Activated naive CD4-positive, alpha-beta T cell treated with Interleukin-2 at 50 U/mL for 16 hours (primary cell): ENCODE measurements at places on chromosomes 6 and 20.

DNA sequence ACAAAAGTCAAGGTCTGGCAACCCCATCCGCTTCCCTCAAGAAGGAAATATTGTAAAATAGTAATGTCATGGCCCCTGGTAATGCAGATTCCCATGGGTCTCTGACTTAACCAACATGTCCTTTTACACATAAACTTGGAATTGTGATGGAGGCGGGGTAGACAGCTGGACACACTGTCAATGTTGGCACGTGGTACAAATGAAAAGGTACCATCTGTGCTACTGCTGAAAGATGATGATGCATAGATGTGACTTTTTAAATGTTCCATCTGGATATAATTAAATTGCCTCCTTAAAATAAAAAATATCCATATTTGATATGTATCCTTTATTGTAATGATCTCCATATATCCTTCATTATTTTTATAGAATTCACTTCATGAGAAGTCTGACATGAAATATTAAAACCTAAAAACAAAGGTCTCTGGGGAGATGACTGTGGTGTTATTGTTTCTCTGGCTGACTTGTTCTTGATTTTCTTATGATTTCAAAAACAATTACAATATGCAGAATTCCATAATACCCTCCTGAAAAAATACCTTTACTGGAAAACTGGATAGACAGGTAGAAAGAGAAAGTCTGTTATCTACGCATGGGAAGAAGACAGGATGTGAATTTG, 104.5 kb downstream of the MKKS start:
- no peak for DNase-seq

- DNase-seq = peak; percentile 40
These were observed 8.1 kb upstream of the ZBP1 start for GRCh38 chr20:57628047-57628961.

GRCh38 chr20:43388268-43389002, 69.3 kb upstream of the SRSF6 start:
- no peak for DNase-seq

DNA sequence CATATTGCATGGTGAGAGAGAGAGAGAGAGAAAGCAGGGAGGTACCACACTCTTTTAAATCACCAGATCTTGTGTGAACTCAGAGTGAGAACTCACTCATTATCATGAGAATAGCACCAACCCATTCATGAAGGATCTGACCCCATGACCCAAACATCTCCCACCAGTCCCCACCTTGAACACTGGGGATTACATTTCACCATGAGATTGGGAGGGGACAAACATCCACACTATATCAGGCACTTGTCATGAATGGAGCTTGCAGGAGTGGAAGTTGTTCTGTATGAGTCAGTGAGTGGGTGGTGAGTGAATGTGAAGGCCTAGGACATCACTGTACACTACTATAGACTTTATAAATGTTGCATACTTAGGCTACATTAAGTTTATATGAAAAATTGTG, 47.7 kb upstream of the RNF182 start:
- no peak for DNase-seq

DNA sequence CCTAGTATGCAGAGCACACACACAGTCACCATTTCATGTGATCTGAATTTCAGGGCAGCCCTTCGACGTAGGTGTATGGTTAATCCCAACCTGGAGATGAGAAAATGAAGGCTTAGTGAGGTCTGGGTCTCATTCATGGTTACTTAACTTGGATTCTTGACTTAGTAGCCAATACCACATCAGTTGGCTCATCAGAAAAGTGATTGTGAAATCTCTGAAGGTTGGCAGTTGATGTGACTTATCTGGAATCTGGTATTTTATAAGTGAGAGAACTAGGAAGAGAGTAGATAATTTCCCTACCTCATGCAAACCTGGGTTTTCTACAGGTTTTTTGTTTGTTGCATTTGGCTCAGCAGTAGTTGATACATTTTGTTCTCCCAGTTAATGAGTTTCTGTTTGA, 123.7 kb downstream of the CCDC170 start:
- DNase-seq = no peak

- no peak for DNase-seq
These were observed 9.2 kb downstream of the PACRG start for GRCh38 chr6:162736961-162737360.

DNA sequence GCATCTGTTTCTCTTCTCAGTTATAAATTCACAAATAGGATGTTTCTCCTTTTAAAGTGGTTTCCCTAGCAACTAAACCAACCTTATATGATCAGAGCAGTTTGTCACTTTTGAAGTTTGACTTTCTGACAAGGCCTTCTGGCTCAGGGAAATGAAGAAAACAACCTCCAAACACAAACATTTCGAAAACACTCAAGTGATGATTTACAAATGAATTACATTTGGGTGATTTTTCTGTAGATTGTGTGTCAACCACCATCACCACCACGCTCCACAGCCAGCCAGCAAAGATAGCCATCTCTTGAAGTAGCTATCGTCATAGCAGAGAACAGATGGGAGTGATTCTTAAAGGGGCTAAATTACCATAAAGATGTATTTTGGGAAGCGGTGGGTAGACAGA, 16.5 kb upstream of the MLIP start:
- no peak for DNase-seq

DNA sequence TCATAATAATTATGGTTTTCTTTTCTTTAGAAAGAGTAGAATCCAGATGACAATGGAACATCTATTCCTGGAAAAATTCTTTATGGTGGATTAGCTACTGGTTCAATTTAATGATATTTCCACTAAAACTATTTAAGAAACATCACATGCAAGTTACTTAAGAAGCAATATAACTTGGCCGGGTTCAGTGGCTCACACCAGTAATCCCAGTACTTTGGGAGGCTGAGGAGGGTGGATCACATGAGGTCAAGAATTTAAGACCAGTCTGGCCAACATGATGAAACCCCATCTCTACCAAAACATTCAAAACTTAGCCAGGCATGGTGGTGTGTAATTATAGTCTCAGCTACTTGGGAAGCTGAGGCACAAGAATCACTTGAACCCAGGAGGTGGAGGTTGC, 65.9 kb upstream of the SMLR1 start:
- no peak for DNase-seq

- DNase-seq = no peak
These were observed 1.1 kb upstream of the RNF182 start for GRCh38 chr6:13923527-13924145.

DNA sequence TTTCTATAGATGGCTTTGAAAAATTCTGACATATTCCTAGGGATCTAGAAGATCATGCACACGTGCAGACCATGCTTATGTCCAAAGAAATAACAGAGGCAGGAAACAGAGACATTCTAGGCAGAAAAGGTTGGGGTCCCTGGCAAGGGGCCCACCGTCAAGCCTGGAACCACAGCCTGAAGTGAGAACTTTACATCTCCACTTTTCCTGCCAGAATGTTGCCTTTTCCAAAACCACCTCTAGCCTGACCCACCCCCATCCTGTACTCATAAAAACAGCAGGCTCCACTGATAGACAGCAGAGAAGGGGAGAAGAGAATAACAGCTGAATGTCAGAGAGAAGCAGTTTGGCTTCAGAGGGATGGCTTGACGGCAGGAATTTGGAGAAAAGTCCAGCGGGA, 257.3 kb upstream of the NT5E start:
- DNase-seq = no peak

GRCh38 chr6:2480267-2480966, 235.0 kb upstream of the GMDS start:
- no peak for DNase-seq

- DNase-seq = peak; percentile 64
These were observed 1.4 kb downstream of the TFEB start for GRCh38 chr6:41733707-41734665.

GRCh38 chr6:96611342-96611991, 48.5 kb downstream of the FHL5 start:
- DNase-seq = no peak

DNA sequence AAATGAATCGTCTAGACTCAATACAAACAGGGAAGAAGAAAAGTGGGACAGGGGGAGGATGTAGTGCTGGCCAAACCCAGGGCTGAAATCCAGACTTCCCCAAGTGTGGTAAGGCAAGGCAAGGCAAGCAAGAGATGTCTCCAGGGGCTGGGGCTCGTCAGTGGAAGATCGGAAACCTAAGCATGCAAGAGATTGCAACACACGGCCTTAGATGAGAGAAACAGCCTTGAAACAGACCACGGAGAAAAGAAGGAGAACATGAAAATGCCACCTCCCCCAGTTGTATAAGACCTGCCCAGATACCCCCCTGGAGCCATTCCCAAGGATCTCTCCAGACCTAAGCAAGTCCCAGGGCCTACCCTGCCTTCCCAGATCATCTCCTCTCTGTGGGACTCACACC, 20.0 kb downstream of the VEGFA start:
- no peak for DNase-seq

DNA sequence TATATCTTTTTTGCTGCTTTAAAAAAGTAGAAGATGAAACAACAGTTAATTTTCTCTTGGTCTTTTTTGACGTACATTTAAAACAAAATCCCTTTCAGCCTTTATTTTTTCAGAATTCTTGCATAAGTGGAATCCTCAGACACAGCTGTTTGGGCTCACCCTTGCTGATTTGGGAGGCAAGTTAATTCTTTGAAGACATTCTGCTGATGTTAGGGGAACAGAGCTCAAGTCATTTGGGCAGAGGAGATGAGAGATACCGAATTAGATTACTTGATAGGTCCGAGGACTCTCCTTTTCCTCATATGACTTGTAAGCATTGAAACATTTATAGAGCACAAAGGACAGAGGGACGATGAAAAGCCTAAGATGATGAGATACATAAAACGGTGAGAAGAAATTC, 567.9 kb upstream of the CITED2 start:
- DNase-seq = no peak

DNA sequence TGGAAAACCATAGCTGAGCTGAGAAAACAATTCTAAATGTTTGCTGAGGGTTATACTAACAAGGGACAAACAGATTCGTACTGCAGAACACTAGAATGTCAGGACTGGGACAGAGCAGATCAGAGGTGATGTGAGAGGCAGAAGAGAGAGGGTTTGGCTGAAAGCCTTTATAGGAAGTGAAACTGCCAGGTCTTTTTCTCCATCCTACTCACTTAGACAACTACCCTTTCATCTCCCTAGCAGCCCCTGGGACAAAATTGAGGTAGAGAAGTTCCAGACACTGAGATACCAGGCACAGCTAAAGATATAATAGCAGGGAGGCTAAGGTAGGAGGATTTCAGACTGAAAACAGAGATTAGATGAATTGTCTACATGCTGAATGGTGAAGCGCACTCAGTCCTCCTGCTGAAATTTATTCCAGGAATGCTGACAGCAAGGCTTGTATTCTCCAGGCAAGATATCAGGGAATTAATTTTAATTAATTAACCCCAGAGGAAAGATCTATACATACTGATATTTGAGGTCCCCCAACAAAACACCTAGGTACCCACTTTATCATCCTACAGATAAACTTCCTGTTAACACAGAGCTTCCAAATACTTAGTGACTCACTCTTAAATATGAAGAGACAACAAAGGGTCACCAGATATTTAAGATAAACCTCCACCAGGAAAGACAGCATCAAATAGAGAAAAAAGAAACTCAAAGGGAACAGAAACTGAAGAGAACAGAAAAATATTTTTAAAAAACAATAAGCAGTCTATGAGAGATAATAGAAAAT, 12.6 kb upstream of the EIF2S2 start:
- no peak for DNase-seq

DNA sequence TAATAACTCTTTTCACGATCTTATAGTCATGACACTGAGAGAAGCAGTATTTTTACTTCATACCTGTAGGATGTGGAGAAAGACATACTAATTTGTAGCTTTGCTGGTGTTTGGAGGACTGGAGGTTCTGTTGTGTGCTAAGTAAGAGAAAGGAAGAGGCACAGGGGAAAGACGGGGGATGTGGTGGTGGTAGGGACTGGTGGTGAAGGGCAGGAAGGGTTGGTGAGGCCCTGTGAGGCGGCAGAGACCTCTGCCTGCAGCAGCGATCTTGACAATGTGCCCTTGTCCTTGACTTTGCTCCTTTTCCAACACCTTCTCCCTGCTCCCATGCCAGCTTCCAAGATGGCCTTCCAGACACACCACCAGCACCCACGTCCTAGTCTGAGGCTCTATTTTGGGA, 32.6 kb upstream of the MPC1 start:
- peak; percentile 39 for DNase-seq

DNA sequence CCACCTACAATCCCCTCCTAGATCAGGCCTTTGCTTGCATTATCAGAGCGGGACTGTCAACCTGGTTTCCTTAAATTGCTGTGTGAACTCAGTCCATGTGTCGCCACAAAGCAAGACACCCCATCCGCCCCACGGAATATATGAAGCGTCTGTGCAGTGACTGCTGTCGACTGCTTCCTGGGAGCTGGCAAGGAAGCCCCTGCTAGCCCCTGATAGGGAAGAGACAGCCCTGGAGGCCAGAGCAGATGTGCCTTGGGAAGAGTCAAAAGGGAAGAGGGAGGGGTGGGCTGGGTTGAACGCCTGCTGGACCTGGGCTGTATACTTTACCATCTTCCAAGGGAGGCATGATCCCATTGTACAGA, 44.1 kb upstream of the APCDD1L start:
- DNase-seq = no peak

DNA sequence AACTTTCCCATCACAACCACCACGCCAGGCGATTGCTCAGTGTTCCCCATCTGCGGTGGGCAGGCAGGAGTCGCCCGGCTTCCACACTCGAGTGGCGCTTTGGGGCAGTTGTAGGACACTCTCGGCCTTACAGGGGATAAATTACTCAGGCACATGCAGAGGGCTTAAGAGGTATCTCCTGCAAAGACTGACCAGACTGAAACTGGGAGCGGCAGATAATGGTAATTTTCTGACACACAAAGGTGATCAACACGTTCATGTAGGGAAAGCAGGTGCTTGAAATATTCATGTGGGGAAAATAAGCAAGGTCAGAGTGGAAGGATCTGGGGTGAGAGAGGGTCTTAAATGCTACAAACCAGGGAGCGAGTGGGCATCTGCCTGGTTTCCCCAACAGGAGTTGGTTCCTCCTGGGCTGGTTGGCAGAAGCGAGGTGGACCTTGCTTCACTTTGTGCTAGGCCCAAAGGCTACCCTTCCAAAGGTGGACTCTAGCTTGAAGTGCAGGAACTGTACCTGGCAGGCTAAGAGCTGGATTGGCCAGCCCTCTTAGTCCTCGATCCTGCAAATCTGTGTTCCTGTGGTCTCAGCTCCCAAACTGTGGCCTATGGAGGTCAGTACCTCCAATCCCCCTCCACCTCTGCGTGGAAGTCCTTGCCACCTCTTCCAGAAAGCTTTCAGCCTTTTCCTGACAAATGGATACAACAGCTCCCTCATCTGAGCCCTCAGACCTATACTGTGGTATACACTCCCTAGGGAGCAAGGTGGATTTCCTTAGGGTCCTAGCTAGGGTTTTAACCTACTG, 16.7 kb downstream of the PLAGL2 start:
- DNase-seq = no peak
